ENCODE measurements at places on chromosomes 7 and 10. TPM values are rescaled to one million over a fixed set of nuclear protein-coding genes. Genes with fewer than 3 reads are reported as not detected.

GRCh38 chr7:26061678-26062603 lies 90.1 kb upstream of the NFE2L3 start:
- no peaks in the 10 kb centered on the region for H3K27me3 ChIP-seq
- H3K4me1 ChIP-seq, result no peaks in the 10 kb centered on the region
- H3K27ac ChIP-seq, result no peak overlapping the region

DNA sequence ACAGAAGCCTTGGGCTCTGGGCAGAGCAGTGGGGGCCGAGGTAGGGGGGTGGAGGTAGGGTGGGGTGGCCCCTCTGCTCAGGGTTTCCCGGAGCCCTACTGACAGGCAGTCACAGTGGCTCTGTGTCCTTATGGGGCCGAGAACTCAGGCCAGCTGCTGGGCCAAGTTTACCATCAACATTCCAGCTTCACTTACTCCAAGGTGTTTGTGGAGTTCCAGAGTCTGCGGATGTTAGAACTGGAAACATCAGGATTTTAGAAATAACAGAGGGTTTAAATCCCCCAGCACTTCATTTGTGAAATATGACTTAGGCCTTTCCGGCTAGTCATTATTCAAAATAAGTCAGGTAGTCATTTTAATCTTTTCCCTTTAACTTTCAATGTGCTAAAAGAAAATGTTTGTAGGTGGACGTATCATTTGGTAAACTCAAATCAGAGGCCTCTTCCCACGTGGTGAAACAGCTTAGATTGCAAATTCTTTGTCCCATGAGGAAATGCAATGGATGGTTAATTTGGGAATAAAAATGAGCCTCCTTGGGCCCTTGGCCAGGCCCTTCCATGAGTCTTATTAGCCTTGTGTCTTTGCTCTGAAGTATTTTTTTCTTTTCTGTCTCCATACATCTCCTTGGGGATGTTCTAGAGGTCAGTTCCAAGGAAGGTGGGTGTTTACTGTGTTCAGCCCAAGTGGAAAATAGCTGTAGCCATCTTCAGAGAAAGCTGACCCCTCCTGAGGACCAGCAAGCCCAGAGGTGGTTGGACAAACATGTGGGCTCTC lies 99.6 kb upstream of the BTBD16 start:
- H3K4me3 ChIP-seq, result no peak overlapping the region
- H3K27me3 ChIP-seq, result no peaks in the 10 kb centered on the region
- peaks cover 40% of the 10 kb centered on the region for H3K4me1 ChIP-seq
- H3K36me3 ChIP-seq, result no peaks in the 10 kb centered on the region
- no peak for DNase-seq
- H3K27ac ChIP-seq, result peak overlapping the region; percentile 82

DNA sequence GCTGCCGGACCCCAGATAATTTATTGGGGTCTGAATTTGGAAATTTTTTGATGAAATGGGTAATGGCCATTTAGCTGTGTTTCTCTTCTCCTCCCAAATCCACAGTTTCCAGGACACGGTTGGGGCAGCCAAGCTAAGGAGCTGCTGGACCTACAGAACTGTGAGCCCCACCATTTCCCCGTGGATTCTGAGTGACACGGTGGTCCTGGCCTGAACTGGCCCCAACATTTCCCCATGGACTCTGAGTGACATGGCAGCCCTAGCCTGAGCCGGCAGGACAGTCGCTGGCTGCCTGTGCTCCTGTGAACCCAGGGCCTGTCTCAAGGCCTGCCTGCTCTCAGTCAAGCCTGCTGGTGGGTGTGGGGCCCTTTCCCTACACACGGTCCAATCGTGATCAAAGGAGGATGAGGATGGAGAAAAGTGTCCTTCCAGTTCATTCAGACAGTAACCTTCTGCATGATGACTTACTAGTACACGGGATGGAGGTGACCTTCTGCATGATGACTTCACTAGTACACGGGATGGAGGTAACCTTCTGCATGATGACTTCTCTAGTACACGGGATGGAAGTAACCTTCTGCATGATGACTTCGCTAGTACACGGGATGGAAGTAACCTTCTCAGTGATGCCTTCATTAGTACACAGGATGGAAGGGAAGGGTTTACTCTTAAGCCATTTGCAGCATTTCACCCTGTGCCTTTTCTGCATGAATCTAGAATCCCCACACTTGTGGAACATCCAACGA lies 359.9 kb downstream of the GLRX3 start:
- no peaks in the 10 kb centered on the region for H3K4me1 ChIP-seq
- DNase-seq, result no peak
- no peaks in the 10 kb centered on the region for H3K36me3 ChIP-seq
- H3K27ac ChIP-seq, result no peak overlapping the region
- no peaks in the 10 kb centered on the region for H3K27me3 ChIP-seq

DNA sequence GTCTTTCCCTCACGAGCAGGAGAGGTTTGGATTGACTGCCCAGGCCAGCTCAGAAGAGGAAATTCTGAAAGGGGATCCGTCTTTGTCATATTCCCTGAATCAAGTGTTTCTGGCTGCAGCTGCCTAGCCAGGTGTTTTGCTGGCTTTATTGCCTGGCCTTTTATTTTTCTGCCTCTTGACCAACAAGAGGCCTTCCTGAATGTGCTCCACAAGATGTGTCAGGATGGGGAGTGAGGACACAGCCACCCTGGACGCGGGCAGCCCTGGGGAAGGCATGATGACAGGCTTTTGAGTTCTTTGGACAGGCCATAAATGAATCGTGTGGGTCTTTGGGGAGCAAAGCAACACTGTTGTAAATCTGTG lies 163.6 kb downstream of the CAMK1D start:
- DNase-seq, result peak; percentile 52
- no peaks in the 10 kb centered on the region for H3K27me3 ChIP-seq
- no peaks in the 10 kb centered on the region for H3K36me3 ChIP-seq
- H3K4me1 ChIP-seq, result no peaks in the 10 kb centered on the region
- no peak overlapping the region for H3K4me3 ChIP-seq

GRCh38 chr10:113475381-113475807 lies 77.5 kb upstream of the HABP2 start:
- H3K4me3 ChIP-seq, result no peak overlapping the region
- no peaks in the 10 kb centered on the region for H3K27me3 ChIP-seq
- H3K36me3 ChIP-seq, result no peaks in the 10 kb centered on the region
- no peak for DNase-seq
- H3K4me1 ChIP-seq, result peaks cover 31% of the 10 kb centered on the region
- no peak overlapping the region for H3K27ac ChIP-seq

DNA sequence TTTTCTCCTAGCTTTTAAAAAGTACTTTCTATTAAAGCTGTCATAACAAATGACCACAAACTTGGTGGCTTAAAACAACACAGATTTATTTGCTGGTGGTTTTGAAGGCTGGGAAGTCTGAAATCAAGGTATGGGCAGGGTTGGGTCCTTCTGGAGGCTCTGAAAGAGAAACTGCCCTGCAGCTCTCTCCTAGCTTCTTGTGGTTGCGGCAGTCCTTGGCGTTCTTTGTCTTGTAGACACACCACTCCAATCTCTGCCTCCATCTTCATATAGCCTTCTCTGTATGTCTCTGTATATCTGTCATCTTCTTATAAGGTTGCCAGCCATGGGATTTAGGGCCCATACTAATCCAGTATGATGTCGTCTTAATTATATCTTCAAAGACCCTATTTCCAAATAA lies 79.4 kb upstream of the PRR15 start:
- H3K4me1 ChIP-seq, result no peaks in the 10 kb centered on the region
- H3K36me3 ChIP-seq, result no peaks in the 10 kb centered on the region
- DNase-seq, result no peak
- H3K27me3 ChIP-seq, result no peaks in the 10 kb centered on the region
- H3K27ac ChIP-seq, result peak overlapping the region; percentile 48
- H3K4me3 ChIP-seq, result no peak overlapping the region

GRCh38 chr7:115447495-115447894 lies 525.6 kb downstream of the MDFIC start:
- no peaks in the 10 kb centered on the region for H3K36me3 ChIP-seq
- no peaks in the 10 kb centered on the region for H3K27me3 ChIP-seq
- H3K27ac ChIP-seq, result no peak overlapping the region

- no peak overlapping the region for H3K4me3 ChIP-seq
- H3K4me1 ChIP-seq, result no peaks in the 10 kb centered on the region
- no peaks in the 10 kb centered on the region for H3K36me3 ChIP-seq
- no peak for DNase-seq
- no peaks in the 10 kb centered on the region for H3K27me3 ChIP-seq
These were observed 31.9 kb downstream of the RPS24 start for GRCh38 chr10:78065611-78066010.

GRCh38 chr10:2900530-2900929 lies 166.8 kb upstream of the PFKP start:
- no peak overlapping the region for H3K4me3 ChIP-seq
- H3K4me1 ChIP-seq, result no peaks in the 10 kb centered on the region
- DNase-seq, result peak; percentile 16
- H3K27ac ChIP-seq, result no peak overlapping the region
- no peaks in the 10 kb centered on the region for H3K27me3 ChIP-seq
- no peaks in the 10 kb centered on the region for H3K36me3 ChIP-seq

DNA sequence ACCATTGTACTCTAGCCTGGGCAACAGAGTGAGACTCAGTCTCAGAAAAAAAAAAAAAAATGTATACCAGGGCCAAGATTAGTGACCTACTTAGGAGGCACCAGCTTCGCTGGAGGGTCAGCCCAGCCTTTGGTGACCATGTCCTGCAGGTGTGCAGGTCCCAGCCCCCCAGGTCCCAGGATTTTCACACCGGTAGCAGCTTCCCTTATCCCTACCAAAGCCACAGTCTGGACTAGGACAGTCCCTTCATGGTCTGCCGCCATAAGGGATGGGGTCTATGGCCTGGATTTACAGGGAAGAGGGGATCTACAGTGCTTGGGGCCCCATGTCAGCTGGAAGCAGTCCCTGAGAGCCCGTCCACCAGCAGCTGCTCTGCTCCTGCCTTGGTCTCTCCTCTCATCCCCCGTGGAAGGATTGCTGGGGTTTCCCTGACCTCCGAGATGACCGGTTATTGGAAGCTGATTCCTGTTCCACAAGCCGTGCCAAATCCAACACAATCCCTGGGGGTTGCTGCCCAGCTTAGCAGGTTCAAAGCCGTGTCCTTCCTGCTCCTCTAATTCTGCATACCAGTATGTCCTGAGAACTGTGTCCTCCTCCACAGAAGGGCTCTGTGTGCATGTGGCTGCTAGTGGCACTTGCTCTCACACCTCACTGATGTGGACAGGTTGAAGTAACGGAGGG lies 11.0 kb upstream of the NDUFB2 start:
- no peaks in the 10 kb centered on the region for H3K4me1 ChIP-seq
- DNase-seq, result peak; percentile 48
- H3K27me3 ChIP-seq, result no peaks in the 10 kb centered on the region
- no peak overlapping the region for H3K27ac ChIP-seq

DNA sequence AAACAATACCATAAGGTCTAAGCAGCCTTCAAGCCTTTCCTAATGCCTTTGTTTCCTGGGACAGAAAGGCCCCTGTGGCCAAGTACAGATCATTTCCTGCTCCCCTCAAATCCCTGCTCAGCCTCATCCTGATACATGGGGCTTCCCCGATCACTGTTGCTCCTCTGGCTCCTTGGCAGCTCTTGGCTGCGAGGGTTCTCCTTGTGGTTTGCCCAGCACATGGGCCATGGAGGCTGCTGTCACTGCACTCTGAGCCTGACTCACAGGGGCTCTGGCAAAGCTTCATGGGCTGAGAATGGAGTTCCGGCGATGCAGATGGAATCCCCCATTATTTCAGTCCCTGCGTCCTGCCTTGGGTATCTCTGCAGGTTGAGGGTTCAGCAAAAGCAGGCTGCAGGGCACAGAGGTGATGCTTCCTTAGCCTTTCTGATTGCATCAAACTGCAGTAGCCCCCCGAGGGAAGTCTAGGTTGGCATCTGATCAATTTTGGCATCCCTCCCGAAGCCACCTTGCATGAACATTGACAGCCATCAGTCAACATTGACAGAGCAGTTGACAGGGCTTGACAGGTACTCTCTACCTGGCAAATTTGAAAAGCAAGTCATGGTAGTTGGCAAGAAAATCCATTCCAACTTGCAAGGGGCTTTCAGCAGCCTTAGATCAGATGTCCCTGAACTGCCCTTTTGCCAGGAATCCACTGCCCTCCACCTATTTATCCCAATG lies 168.6 kb downstream of the GFRA1 start:
- H3K4me3 ChIP-seq, result no peak overlapping the region
- H3K4me1 ChIP-seq, result no peaks in the 10 kb centered on the region
- no peaks in the 10 kb centered on the region for H3K27me3 ChIP-seq
- H3K36me3 ChIP-seq, result no peaks in the 10 kb centered on the region

- no peak for DNase-seq
- H3K27ac ChIP-seq, result no peak overlapping the region
- no peaks in the 10 kb centered on the region for H3K27me3 ChIP-seq
- no peaks in the 10 kb centered on the region for H3K4me1 ChIP-seq
- no peak overlapping the region for H3K4me3 ChIP-seq
These were observed 102.3 kb downstream of the EPC1 start for GRCh38 chr10:32244421-32245207.

DNA sequence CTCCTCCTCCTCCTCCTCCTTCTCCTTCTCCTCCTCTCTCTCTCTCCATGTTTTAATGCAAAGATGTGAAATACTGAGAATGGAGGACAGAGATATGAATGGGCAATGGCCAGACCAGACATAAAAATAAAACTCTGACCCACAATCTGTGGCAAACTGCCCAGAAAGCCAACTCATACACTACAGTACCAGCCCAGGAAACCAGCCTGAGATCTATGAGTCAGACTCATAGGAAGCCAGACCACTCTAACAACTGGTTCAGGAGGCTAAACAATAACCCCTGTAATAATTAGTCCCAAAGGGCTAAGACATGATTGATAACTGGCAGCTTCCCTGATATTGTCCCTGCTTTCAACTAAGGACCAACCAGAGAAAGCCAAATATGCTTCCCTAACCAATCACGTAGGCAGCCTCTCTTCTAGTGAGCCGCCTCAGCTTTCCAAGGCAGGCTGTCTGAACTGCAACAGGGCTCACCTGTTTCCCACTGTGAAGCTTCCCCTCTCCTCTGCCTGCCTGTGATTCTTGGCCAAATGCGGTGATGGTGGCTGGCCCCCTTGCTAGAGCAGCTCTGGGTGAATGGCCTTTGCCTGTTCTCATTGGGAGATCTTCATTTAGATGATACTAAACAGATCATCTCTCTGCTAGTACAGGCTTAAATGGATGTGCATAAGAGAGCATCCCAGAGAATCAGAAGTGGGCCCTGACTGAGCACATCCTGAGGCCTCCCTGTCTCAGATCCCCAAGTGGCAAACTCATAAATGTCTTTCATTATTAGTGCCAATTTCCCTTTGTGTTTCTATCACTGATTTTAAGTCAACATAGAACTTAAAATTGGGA lies 817.6 kb downstream of the TNS3 start:
- no peaks in the 10 kb centered on the region for H3K36me3 ChIP-seq
- DNase-seq, result no peak
- H3K4me1 ChIP-seq, result peaks cover 14% of the 10 kb centered on the region
- no peak overlapping the region for H3K27ac ChIP-seq
- no peaks in the 10 kb centered on the region for H3K27me3 ChIP-seq

- no peak overlapping the region for H3K4me3 ChIP-seq
- H3K4me1 ChIP-seq, result no peaks in the 10 kb centered on the region
- no peak for DNase-seq
- H3K36me3 ChIP-seq, result no peaks in the 10 kb centered on the region
- H3K27ac ChIP-seq, result no peak overlapping the region
These were observed 913.9 kb upstream of the AUTS2 start for GRCh38 chr7:68684246-68684839.

GRCh38 chr10:31677195-31678138 lies 251.2 kb downstream of the ARHGAP12 start:
- H3K27ac ChIP-seq, result no peak overlapping the region
- no peaks in the 10 kb centered on the region for H3K27me3 ChIP-seq
- H3K36me3 ChIP-seq, result no peaks in the 10 kb centered on the region
- no peak overlapping the region for H3K4me3 ChIP-seq
- no peak for DNase-seq

ZNF107 gene
- 0.98 TPM for total RNA-seq

ACTL6B gene
- not detected for total RNA-seq

GRM3 gene
- not detected for total RNA-seq

FBXO24 gene
- 0.20 TPM for total RNA-seq

CHCHD2 gene
- 485 TPM for total RNA-seq

ARMH3 gene
- 25.4 TPM for total RNA-seq

OR2A1 gene
- total RNA-seq, result 0.28 TPM

GPAM gene
- total RNA-seq, result 7.8 TPM

ATXN7L1 gene
- 1.7 TPM for total RNA-seq

All from right atrium auricular region (tissue), 2 donors.